ENCODE measurements at places on chromosomes 13 and 19. TPM values are rescaled to one million over a fixed set of nuclear protein-coding genes. Genes with fewer than 3 reads are reported as not detected.
A peak's percentile ranks its signal among the peaks of the same experiment; 100 is the strongest.

C19orf38 gene
- total RNA-seq, result 3.6 TPM

DNA sequence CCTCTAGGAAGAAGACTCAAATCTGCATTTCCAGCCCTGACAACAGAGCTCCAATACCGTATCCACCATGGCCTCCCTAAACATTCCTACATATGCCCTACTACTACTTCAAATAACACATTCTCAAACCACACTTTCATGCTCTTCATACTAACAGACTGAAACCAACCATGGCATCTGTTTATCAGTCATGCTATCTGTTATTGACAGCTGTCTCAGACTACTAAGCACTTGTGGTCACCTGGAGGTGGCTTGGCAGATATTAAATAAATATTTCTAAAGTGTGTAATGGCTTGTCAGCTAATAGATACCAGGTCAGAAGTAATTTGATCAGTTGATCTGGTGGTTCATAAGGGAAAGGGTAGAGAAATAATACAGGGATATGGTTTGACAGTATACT lies 489.1 kb downstream of the DIAPH3 start:
- H3K27ac ChIP-seq, result no peak overlapping the region
- no peaks in the 10 kb centered on the region for H3K4me1 ChIP-seq
- DNase-seq, result no peak
- H3K4me3 ChIP-seq, result no peak overlapping the region
- H3K27me3 ChIP-seq, result no peaks in the 10 kb centered on the region

GRCh38 chr13:46803586-46803985 lies 6.6 kb upstream of the ESD start:
- no peak overlapping the region for H3K27ac ChIP-seq
- no peak overlapping the region for H3K4me3 ChIP-seq
- no peaks in the 10 kb centered on the region for H3K4me1 ChIP-seq
- peaks cover 10% of the 10 kb centered on the region for H3K27me3 ChIP-seq

CCDC9 gene
- 44.6 TPM for total RNA-seq

DNA sequence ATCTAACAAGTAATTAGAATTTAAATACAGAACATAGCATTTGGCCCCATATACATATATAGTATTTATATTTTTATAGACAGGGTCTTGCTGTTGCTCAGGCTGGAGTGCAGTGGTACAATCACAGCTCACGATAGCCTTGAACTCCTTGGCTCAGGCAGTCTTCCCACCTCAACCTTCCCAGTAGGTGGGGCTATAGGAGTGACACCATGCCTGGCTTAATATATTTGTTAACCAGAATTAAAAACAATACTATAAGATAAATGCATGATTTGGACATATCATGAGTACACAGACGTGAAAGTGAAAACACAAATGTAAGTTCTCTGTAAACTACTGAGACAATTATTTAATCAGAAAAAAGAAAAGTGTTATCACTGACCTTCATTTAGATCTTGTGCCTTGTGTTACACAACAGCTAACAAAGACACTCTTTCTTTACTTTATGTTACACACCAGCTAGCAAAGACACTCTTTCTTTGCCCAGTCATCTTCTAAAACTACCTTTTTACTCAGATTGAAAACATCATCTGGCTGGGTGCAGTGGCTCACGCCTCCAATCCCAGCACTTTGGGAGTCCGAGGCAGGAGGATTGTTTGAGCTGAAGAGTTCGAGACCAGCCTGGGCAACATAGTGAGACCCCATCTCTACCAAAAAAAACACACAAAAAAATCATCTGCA lies 22.6 kb downstream of the CARS2 start:
- H3K36me3 ChIP-seq, result peaks cover 44% of the 10 kb centered on the region
- no peak overlapping the region for H3K4me3 ChIP-seq

MBD3L2 gene
- total RNA-seq, result not detected

DNA sequence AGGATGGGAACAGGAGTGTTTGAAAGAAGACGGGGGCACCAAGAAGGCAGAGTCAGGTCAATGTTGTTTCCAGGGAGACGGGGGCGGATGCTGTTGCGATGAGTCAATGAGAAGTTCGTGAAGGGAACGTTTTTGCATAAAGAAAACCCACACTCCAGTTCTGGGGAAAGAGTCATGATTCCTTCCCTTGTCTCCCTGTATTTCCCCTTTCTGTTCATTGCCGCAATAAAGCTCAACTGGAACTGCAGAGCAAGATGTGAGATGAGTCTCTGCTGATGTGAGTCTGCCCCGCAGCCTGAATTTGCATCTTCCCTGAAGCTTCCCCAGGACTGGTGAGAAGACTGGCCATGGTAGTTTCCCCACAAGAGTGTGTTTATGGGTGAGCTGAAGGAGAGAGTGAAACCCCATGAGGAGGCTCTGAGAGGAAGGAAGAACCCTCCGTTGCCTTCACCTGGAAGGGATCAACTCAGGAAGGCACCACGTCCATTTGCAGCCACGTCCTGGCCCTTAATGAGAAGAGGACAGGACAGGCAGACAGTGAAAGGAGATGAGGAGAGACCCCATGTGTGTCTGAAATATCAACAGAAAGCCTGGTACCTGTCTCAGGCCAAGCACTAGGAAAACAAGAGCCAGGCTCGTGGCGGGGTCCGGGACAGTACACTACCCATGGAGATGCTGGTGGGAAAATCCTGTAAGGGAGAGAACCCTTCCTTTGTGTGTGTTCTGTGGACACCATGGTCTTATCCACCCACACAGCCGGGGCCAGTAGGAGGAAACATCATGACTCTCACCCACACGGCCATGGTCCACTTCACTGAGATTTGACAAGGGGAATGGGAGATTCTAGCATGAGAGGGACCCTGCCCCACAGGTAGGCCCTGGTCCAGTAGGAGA lies 13.7 kb downstream of the LILRA1 start:
- H3K4me3 ChIP-seq, result no peak overlapping the region
- no peaks in the 10 kb centered on the region for H3K36me3 ChIP-seq
- H3K4me1 ChIP-seq, result no peaks in the 10 kb centered on the region
- peak; percentile 33 for DNase-seq
- H3K27me3 ChIP-seq, result no peaks in the 10 kb centered on the region

DNA sequence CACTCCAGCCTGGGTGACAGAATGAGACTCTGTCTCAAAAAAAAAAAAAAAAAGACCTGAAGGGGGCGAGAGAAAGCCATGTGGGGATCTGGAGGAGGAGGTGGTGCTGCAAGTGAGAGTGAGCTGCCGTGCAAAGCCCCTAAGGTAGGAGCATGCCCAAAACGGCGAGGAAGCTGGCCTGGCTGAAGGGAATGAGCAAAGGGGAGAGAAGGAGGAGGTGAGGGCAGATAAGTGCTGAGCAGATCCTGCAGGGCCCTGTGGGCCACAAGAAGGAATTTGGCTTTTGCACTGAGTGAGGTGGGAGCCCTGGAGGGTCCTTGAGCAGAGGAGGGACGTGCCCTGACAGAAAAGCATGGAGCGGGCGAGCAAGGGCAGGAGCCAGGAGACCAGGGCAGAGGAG lies 19.4 kb upstream of the ADGRE5 start:
- H3K4me1 ChIP-seq, result peaks cover 30% of the 10 kb centered on the region
- peak overlapping the region; percentile 93 for H3K4me3 ChIP-seq
- H3K27ac ChIP-seq, result peak overlapping the region; percentile 86
- H3K36me3 ChIP-seq, result peaks cover 2% of the 10 kb centered on the region
- DNase-seq, result peak; percentile 83

- H3K4me1 ChIP-seq, result no peaks in the 10 kb centered on the region
- peaks cover 14% of the 10 kb centered on the region for H3K27me3 ChIP-seq
- no peak for DNase-seq
- H3K27ac ChIP-seq, result no peak overlapping the region
- H3K4me3 ChIP-seq, result no peak overlapping the region
- no peaks in the 10 kb centered on the region for H3K36me3 ChIP-seq
Measured at GRCh38 chr19:2726160-2726855, 5.1 kb upstream of the DIRAS1 start.

DNA sequence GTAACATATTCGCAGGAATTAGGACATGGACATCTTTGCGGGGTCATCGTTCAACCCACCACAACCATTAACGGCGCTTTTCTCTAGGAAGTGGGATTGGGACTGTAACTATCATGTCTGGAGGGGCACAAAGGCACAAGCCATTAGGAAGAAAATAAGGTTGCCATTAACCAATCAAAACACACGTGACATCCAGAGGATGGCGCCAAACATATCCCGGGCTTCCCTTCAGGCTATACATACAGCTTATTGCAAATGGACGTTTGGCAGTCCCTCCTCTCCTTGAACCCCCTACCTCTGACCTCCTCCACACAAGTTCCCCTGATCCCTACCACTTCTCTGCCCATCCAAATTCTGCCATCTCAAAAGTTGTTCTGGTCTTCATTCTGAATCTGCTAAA lies 26.6 kb upstream of the GSX1 start:
- peaks cover 8% of the 10 kb centered on the region for H3K27me3 ChIP-seq
- H3K36me3 ChIP-seq, result no peaks in the 10 kb centered on the region
- H3K4me3 ChIP-seq, result no peak overlapping the region
- H3K27ac ChIP-seq, result no peak overlapping the region
- DNase-seq, result no peak

All from activated CD4-positive, alpha-beta T cell treated with anti-CD3 and anti-CD28 coated beads, Interleukin-2, amount 10 ng/mL, durations not matched to agents 24 days and 14 days (primary cell).